ENCODE measurements at places on chromosomes 5 and 9.

- peak; percentile 58 for DNase-seq
These were observed 60.1 kb downstream of the RGS3 start for GRCh38 chr9:113523421-113524141.

- peak; percentile 43 for DNase-seq
These were observed 58.3 kb upstream of the AKNA start for GRCh38 chr9:114446036-114446435.

DNA sequence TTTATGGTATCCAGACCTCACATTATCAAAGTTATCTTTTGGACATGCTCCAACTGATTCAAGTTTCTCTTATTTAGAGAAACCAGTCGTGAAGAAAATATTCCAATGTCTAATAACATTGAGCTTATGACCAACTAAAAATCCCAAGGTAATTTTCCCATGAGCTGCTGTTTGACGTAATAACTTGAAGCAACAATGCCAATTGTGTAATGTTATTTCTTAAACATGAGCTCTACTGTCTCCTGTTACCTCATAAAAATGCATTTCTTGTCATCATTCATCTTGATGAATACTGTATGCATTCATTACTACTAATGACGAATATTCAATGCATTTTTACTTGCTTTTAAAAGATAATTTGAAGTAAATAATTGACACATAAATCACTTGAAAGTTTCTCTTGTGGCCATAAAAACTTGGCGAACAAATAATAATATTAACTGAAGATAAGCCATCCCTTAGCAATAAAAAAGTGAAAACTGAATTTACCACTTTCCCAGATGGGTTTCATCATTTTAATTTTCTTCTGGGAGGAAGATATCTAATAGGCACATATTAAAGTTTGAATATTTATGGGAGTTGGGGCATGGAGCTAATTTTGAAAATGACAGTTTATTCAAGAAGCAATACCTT, 424 bp upstream of the MARCOL start:
- no peak for DNase-seq

- DNase-seq: peak; percentile 49
These were observed 130.9 kb downstream of the CCDC192 start for GRCh38 chr5:127834094-127834531.

- peak; percentile 39 for DNase-seq
These were observed 419.9 kb upstream of the GRAMD2B start for GRCh38 chr5:126003309-126003708.

Measured in pons (tissue), 1 donor.